Caco-2 (cell line): ENCODE measurements at places on chromosomes 12 and 14. TPM values are rescaled to one million over a fixed set of nuclear protein-coding genes. Genes with fewer than 3 reads are reported as not detected.

PAH gene
- 5.1 and 5.8 TPM in 2 replicates for total RNA-seq

GRCh38 chr14:75877292-75877691 is 104.5 kb downstream of the TGFB3 start:
- DNase-seq, result no peak

DNA sequence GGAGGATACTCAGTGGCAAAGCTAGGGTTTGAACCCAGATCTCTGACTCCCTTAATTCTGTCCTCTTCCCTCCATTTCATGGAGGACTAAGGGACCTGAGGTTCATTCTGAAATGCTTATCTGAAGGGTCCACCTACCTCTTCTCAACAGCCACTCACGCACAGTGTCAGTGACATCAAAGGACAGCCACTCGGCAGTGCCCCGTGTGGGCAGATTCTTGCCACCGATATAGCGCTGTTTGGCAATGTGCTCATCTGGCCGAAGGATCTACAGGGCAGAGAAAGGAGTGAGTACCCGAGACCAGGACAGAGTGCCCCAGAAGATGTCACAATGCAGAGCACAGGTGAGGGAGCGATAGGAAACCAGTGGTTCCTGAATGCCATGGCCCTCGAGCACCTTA is 10.8 kb downstream of the TGFB3 start:
- DNase-seq, result no peak

GRCh38 chr14:23538785-23539184 is 12.8 kb downstream of the ZFHX2 start:
- DNase-seq, result no peak

DNA sequence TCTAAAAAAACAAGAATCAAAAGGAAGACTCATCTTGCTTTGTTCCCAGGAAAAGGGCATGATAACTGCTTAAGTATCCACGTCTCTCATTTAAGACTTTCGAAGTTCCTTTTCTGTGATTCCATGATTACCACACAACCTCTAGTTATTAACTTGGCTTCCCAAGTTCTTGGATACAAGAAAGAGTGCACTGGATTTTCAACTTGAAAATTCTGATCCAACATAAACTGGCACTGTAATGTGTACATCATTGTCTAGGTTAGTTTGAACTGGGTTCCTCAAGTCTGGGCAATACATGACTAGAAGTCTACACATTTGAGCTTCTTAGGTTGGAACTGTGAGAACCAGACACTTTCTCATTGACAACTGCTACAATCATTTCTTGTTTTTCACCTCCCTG is 1.6 kb downstream of the KLHL28 start:
- no peak for DNase-seq

GRCh38 chr14:41229824-41230223 is 376.9 kb upstream of the LRFN5 start:
- no peak for DNase-seq
